ENCODE measurements at places on chromosomes 16 and 17.

- no peak for DNase-seq
Observed at GRCh38 chr17:5133311-5133710, 17.5 kb downstream of the USP6 start.

DNA sequence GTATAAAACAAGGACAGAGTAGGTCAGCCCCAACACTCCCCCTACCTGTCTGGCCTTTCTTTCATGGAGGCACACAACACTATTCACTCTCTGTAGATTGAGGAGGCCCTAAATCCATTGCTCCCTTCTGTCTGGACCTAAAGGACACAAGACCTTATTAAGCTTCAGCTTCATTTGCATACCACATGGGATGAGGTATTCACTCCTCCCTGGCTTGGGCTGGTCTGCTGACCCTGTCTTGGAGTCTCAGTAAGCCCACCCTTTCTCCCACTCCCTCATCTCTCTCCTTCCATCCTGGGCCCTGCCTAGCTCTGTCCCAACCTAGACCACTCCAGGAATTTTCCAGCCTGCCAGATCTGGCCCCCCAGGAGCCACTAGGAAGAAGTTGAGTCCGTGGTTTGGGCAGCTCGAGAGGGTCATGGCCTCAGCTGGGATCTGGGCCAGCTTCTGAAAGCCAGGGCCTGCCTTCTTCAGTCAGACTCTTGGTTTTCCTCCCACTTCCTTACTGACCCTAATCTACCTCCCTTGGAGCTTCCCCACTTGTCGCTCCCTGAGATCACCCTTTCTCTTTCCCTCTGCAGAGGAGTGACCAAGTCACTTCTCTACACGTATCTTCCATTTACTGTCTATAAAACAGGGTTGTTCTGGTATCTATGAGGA lies 6.5 kb upstream of the LLGL1 start:
- DNase-seq = no peak

GRCh38 chr17:77555741-77556291 lies 402.7 kb upstream of the TNRC6C start:
- no peak for DNase-seq

DNA sequence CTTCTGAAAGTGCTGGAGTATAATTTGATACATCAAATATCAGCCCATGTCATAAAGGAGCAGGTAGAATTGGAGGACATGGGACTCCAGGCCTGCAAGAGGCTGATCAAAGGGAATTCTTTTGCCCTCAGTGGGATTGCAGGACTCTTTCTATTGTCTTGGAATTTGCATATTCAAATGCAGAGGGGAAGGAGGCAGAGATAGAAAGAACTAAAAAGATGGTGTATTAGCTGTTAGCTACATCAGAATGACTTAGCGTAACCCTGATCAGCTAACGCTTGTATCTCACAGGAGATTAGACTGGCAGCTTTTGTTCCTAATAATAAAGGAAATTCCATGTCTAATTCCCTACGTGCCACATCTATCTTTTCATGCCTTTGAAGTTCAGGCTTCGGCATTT lies 1014.7 kb upstream of the RBFOX1 start:
- no peak for DNase-seq

DNA sequence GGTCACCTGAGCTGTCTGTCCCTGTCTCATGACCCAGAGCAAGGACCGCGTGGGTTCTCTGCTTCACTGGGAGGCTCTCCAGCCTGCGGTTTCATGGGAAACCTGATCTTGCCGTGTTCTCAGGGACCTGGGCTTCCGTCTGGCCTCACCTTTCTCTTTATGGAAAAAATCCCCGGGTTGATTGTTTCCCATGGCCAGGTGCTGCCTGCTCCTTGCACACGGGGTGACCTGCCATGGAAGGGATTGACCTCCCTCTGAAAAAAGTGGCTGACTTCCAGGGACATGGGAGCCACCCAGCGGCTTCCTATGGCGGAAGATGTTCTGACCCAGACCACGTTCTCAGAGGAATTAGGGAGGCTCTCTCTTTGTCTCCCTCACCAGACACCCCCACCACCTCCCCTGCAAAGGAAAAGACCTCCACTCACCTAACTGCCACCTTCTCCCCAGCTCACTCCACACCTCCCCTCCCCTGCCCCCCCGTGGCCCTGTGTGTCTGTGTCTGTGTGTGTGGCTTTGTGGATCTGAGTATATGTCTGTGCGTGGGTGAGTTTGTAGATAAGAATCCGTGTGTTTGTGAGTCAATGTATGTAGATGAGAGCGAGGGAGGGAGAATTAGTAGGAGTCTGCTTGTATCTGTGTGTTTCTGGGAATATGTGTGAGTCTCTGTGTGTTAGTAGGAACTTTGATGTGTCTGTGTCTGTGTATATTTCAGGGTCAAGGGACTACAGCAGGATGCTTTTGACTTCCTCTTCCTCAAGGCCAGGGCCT lies 154.6 kb downstream of the NTN1 start:
- DNase-seq = no peak

- DNase-seq = no peak
Observed at GRCh38 chr17:55453839-55454557, 32.4 kb upstream of the MMD start.

- DNase-seq = no peak
Observed at GRCh38 chr16:49822649-49823370, 33.1 kb downstream of the ZNF423 start.

DNA sequence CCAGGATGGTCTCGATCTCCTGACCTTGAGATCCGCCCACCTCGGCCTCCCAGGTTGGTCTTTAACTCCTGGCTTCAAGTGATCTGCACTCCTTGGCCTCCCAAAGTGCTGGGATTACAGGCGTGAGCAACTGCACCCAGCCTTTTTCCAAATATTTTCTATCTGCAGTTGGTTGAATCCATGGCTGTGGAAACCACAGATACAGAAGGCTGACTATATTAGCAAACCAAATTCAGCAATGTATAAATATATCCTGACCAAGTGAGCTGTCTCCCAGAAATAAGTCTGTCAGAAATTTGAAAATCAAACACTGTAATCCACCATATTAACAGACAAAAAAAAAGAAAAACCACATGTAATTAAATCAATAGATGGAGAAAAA lies 9.6 kb downstream of the CFDP1 start:
- DNase-seq = no peak

DNA sequence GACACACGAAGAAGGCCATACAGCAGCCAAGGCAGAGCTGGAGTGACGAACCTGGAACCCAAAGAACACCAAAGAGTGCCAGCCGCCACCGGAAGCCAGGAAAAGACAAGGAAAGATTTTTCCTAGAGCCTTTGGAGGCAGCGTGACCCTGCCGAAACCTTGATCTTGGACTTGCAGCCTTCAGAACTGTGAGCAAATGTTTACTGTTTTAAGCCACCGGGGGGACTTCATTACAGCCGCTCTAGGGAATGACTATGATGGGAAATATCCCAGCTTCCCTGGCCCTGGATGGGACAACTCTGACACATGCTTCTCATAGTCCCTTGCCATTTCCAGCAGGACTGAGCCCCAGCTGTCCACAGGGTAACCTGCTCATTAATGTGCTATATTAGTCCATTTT lies 270.6 kb downstream of the HAPSTR1 start:
- DNase-seq = no peak

- DNase-seq = no peak
Observed at GRCh38 chr17:11251561-11252107, 10.6 kb downstream of the SHISA6 start.

DNA sequence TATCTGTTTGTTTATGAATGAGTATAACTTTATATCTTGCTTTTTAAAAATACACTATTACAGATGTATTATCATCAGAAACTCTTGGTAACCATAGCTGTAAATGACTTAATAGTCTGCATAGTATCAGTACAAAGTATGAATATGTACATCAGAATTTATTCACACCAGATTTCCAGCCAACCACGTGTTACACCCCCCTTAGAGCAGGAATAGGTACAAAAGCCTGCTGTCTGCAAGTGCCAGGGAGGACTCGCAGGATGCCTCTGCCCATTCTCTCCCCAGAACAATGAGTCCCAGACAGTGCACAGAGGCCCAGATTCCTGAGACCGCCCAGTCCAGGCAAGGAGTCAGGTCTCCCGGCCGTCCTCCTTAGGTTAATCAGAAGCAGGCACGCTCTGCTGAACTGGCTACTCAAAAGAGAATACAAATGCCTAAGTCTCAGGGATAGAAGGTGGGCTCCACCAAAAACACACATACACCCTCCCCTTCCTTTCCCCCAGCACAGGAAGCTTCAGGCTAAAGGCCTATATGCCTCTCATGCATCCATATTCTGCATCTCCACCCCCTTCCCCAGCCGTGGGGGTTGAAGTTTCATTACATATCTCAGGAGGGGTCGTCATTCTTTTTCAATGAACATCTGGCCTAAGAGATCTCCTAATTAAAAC lies 159.1 kb upstream of the CDH11 start:
- DNase-seq = no peak

DNA sequence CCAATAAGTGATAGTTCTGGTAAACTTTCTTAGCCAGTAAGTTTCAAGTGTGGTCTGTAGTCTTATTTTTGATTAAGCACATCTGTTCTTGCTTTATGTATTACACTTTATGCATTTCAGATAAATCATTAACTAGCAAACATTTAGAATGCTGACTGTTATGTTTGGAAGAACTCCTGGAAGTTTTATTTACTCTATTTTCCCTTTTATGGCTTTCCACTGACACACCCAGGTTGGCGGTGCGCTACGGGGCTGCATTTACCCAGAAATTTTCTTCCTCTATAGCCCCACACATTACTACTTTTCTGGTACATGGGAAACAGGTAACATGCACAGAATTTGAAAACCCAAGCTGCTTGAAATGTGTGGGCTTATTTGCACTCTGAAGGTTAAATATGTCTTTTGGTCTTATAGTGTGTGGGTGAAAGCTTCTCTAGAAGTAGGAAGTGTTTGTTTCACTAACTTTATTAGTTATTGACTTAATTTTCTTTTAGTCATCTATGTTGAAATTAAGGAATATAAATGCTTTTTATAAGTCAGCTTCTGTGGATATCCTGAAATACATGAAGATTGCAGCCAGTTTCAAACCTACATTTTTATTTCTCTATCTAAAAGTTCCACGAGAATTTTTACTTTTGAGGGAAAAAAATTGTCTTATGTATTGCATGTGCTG lies 203.7 kb downstream of the PHKB start:
- no peak for DNase-seq

GRCh38 chr16:8047736-8048135 lies 542.6 kb downstream of the TMEM114 start:
- DNase-seq = no peak

- DNase-seq = no peak
Observed at GRCh38 chr16:79593074-79593531, 7.4 kb downstream of the MAF start.

DNA sequence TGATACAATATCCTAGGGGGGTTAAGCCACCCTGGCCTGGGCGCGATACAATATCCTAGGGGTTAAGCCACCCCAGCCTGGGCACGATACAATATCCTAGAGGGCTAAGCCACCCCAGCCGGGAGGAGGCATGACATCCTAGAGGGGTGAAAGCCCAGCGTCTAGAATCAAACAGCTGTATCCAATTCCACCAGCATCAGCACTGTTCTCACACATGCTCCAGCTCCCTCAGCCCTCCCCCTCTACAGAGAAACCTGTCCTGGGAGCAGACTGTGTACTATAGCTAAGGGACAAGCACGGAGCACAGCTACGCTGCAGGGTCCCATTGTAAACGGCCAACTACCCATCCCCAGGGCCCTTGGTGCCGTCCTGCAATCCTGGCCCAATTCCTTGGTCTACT lies 6.2 kb downstream of the GINS2 start:
- DNase-seq = no peak

GRCh38 chr16:78147911-78148401 lies 48.5 kb downstream of the WWOX start:
- DNase-seq = no peak

GRCh38 chr16:66693149-66693548 lies 3.4 kb downstream of the CMTM4 start:
- DNase-seq = no peak

- peak; percentile 30 for DNase-seq
Observed at GRCh38 chr17:46979147-46979863, at the start of gene RPRML. RPRML (minus strand) TSS chr17:46979253; CDS start chr17:46979007, 246 bp downstream.

- peak; percentile 39 for DNase-seq
Observed at GRCh38 chr16:30028438-30029076, 2.5 kb downstream of the TLCD3B start.

DNA sequence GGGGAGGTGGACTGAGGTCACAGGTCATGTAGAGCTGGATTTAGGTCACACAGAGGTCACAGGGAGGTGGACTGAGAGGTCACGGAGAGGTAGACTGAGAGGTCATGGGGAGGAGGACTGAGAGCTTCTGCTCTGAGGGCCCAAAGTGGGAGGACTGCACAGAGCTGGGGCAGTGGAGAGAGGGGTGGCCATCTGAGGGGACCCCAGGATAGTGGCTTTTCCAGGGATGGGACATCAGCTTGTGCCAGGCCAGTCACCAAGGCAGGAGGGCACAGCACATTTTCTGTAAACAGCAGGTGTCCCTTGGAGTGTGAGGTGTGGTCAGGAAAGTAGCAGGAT lies 26.1 kb upstream of the JPT2 start:
- DNase-seq = no peak

DNA sequence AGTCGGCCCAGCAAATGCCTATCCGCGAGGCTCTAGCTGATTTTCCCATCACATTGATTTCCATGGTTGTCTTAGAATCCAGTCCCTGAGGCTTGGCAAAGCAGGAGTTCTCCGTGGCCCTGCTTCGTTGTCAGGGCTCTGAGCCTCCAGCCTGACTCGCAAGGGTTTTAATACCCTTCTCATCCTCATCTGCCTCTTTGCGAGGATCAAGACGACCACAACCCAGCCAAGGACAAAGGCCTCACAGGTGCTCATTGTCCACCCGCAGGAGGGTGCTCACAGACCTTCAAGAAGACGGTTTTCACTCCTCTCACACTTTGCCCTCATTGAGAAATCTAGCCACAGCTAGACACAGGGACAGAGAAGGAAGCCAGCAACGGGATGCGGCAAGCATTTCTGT lies 610.8 kb downstream of the KCNJ18 start:
- no peak for DNase-seq

DNA sequence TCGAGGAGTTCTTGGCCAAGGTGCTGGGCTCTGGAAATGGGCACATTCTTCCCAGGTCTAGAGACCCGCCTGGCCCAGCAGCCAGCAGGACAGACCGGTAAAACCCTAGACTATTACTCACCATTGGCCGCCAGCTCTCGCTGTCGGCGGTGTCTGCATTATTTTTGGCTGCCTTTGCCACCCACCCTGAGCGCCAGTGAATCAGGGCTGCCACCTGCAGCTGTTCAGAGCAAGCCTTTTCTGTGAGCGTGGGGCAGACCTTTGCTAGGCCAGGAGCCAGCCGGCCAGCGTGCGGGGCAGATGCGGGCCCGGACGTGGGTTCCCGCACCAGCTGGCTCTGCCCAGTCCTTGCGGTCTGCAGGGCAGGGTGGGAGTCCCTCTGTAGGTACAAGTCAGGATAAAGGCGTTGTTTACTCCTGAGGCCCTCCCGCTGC lies 15.8 kb upstream of the CLEC18A start:
- no peak for DNase-seq

GRCh38 chr16:66575060-66575459 lies 4.2 kb upstream of the CMTM2 start:
- no peak for DNase-seq

DNA sequence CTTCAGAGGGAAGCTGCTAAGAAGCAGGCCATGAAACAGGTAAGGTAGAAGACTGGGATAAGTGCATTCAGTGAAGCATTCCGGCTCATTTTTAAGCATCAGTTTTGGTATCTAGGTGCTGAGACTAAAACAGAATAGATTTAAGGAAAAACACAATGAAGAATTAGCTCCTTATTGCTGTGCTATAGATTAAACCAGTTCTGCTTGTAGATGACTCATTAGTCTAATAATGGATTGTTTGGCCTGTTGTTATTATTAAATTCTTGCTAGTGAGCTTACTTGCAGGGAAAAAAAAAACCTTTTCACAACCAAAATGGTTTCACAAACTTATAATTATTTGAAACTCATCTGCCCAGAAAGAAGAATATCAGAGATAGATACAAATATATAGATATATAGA lies 55.9 kb downstream of the NSRP1 start:
- no peak for DNase-seq

Data from activated CD4-positive, alpha-beta memory T cell treated with anti-CD3 and anti-CD28 coated beads, Interleukin-2, amount 10 ng/mL, durations not matched to agents 7 days and 5 days (primary cell).